Keratinocyte (primary cell): ENCODE measurements at places on chromosomes 11 and 22.

GRCh38 chr11:65329944-65330403 is 3.7 kb upstream of the DPF2 start:
- no peak for DNase-seq

DNA sequence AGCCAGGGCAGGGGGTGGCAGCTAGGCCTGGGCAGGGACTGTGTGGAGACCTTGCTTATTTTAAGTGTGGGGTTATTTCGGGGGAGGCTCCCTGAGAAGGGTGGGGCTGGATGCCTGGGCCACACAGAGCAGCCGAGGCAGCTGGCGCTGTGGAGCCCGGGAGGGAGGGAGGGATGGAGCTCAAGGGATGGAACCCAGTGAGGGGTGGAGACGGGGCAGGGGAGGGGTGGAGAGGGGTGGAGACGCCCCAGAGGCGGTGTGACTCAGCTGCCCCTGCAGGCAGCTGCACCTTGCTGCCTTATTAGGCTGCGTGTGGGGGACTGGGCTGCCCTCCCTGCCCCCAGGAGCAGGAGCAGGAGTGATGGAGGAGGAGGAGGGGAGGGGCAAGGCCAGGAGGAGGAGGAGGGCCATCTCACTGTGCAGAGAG is 9.8 kb upstream of the TSSC4 start:
- DNase-seq = no peak

GRCh38 chr22:30591191-30591587 is 521 bp downstream of the PES1 start:
- no peak for DNase-seq

GRCh38 chr11:87150936-87151335 is 113.2 kb downstream of the TMEM135 start:
- no peak for DNase-seq

DNA sequence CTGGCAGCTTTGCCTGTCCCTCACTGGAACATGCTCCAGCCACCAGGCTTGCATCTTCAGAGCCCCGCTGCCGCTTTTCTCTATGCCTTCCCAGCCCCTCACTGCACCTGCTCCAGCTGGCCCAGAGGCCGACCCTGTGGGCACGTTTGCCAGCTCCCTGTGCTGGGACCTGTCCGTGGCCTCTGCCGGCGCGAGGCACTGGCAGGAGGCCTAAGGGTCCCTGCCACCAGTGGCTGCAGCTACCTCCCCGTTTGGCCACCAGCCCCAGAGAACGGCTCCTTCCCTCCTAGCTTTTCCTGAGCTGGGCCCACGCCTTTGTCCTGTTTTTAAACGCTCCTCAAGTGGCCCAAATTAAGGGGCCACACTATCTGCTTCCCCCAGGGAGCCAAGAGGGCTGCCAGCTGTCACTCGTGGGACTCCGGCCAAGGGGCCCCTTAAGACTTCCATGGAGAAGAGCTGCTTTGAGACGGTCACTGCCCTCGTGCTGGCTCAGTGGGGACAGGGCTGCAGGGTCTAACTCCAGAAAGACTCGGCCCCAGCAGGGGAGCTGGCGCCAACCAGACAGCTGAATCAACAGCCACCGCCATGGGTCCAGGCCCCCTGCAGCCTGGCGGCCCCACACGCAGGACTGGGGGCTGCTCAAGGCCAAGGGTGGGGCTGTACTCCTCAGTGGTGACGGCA is 24.6 kb upstream of the WNT7B start:
- DNase-seq = no peak

- no peak for DNase-seq
Observed at GRCh38 chr11:102414559-102414958, 38.0 kb downstream of the TMEM123 start.

DNA sequence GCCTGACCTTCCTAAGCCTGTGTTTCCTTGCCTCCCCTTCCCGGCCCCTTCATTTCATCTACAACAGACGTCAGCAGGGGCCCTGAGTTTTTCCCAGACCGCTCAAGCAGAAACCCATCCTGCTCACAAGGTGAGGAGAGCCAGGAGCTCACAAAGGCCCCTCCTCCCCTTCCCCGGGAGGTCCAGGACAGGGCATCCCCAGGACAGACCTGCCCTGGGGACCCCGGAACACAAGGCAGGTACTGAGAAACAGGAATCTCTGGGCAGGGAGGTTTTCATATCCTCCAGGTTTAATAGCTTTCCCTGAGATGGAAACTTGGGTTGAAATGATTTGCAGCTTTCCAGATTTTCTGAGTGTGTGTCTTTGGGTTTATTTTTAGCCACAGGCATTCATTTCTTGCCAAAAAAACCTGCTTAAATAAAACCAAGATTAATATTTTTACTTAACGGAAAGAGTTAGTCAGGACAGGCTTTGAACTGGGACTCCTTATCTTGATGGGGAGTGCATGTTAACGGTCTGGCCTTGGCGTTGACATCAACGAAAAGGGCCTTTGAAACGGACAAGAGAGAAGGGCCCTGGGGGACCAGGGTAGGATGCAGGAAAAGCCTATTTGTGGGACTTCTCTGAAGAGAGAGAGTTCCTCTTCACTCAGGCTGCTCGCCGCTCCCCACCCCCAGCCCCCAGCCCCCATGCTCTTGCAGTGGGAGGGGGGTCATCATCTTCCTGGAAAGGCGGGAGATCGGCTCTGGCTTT is 38.5 kb downstream of the TIMP3 start:
- no peak for DNase-seq

GRCh38 chr11:34280945-34281872 is 76.6 kb downstream of the ABTB2 start:
- DNase-seq = no peak

DNA sequence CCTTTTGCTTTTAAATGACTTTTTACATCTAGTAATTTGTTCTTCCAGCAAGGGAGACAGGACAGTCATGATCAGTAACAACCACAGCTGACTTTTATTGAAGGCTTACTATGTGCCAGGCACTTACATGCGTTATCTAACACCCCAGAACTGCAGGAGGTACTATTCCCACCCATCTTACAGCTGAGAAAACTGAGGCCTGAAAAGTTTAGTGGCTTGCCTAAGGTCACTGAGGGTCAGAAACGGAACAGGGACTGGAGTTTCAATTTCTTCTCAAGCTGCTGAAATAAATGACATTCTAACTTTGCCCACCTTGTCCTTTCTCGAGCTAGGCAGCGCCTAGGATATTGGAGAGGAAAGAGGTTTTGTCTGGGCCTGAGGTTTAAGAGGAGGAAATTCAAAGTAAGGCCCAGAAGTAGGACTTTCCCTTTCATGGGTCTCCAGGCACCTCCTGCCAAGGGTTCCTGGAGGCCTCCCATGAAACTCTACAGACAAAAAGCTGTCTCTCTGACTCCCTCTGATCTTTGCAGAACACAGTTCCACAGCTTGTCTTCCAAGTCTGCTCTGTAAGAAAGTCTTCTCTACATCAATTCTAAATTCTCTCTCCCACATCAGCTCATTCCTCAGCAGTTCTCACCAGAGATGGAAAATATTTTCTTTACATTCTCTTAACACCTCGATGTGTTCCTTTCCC is 102.2 kb downstream of the NAT10 start:
- DNase-seq = no peak

DNA sequence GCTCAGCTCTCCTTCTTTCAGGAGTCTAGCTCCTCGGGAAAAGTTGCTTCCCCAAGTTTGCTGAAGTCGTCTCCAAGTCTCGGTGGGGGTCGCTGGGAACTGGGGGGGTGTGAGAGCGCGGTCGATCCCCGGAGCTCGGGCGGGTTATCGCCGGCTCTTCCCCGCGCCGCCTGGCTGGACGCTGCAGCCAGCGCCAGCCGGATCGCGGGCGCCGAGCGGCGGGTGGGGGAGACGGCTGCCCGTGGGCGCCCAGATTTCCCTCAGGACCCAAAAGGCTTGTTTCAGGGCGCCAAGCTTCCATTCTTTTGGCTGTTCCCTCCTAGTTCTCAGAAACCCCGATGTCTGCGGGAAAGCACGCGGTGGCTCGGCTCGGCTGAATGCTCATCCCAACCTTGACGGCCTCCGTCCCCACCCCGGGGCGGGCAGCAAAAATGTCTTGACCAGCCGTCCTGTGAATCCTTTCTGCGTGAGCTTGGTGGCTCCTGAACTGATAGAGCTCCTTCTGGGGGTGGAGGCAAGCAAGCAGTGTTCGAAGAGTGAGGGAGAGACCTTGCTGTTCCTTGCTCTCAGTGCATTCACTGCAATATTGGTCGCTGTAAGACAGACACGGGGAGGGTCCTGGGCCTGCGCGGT is 1.7 kb downstream of the ZBTB16 start:
- no peak for DNase-seq

GRCh38 chr11:83520849-83521248 is 234.7 kb upstream of the CCDC90B start:
- no peak for DNase-seq

- DNase-seq = no peak
Observed at GRCh38 chr22:27793576-27793975, 8.0 kb downstream of the MN1 start.

DNA sequence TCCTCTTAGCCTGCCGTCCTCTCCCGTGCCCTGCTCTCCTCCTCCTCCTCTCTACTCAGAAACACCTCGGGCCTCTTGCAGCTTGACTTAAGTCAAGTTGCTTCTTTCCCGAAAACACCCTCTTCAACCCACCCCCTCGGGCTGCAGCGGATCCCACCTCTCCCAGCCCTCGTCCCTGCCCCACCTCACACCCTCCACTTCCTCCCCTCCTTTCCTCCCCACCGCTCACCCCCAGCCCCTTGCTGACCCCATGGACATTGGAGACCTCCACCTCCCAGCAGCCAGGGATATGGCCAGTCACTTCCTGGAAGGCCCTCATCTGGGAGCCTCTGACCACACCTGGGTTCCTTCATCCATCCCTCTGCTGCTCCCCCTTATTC is 8.5 kb upstream of the CYTH4 start:
- DNase-seq = no peak

DNA sequence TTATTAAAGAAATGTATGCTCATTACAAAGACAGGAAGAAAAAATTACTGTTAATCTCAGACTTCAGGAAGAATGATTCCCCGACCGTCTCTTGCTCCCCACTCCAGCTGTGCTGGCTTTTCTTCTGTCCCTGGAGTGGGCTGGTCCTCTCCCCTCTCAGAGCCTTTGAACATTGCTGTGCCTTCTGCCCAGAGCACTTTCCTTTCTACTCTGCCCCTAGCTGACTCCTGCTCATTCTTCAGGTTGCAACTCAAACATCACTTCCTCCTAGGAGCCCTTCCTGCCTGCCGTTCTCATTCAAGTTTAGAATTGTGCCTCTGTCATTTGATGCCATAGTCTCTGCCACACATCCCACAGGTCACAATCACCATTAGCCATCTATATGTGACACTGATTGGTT is 329.5 kb downstream of the MIAT start:
- no peak for DNase-seq

DNA sequence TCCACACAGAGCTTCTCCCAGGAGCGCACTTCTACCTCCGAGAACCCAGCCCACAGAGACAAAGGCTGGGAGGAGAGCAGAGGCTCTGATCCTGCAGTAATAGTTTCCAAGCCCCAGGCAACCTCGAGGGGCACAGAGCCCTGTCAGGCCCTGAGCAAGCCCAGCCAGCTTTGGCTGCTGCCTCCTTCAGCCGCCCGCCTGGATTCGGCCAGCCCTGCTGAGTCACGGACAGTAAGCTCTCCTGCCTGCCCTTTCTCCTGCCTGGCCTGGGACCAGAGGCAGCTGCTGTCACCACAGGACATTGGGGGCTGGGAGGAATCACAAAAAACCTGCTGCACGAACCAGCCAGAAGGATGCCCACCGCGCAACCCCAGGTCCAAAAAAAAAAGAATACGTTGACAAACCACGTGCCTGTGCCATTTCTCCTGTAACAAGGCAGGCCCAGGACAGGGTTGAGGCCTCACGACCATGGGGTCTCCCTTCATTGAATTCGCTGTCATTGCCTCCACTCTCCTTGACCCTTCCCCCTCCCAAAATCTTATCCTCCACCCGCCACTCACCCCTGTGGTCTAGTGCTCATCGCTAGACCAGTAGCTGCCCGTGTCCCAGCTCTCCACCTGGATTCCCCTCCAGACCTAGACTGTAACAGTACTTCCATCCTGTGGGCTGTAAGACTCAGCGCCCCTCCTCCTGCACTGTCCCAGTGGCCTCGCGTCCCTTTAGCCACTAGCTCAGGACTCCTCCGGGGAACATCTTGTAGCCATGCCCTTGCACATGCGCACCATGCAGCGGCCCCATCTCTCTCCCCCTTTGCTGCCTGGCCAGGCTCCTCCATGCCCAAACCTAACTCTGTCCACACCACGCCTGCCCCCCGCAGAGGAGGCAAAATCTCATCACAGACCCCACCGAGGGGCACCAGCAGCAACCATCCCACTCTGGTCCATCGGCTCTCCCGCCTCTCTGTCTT is 7.4 kb upstream of the SLC22A12 start:
- no peak for DNase-seq

DNA sequence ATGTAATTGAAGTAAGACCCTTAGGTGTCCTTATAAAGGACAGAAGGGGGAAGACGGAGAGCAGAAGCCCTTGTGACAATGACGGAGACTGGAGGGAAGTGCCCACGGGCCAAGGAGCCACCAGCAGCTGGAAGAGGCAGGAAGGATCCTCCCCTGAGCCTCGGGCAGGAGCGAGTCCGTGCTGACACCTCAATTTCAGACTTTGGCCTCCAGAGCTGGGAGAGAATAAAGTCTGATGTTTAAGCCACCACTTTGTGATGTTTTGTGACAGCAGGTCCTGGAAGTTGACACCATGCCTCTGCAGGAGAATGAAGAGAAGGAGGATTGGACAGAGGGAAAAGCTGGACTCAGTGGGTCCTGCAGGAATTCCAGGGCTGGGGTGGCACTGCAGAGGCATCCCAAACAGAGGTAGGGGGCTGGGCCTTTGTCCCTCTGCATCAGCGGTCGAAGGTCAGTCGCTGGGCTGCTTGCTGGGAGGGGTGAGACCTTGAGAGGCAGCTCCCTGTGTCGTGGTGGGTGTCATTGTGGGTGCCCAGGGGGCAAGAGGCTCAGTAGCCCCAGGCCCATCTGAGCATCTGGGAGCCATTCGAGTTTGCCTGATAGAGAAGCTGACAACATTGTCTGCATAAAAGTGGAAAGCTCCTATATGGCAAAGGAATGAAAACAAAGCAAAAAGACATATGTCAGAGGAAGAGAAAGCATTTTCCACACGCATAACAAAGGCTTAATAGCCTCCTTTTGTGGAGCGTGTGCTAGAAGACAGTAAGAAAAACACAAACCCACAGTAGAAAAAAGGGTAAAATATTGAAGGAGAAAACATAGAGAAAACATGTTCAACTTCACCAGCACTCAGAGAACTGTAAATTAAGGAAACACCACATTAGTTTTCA is 68.8 kb downstream of the RTL6 start:
- no peak for DNase-seq
